ENCODE measurements at places on chromosomes 7 and 10. TPM values are rescaled to one million over a fixed set of nuclear protein-coding genes. Genes with fewer than 3 reads are reported as not detected.

DNA sequence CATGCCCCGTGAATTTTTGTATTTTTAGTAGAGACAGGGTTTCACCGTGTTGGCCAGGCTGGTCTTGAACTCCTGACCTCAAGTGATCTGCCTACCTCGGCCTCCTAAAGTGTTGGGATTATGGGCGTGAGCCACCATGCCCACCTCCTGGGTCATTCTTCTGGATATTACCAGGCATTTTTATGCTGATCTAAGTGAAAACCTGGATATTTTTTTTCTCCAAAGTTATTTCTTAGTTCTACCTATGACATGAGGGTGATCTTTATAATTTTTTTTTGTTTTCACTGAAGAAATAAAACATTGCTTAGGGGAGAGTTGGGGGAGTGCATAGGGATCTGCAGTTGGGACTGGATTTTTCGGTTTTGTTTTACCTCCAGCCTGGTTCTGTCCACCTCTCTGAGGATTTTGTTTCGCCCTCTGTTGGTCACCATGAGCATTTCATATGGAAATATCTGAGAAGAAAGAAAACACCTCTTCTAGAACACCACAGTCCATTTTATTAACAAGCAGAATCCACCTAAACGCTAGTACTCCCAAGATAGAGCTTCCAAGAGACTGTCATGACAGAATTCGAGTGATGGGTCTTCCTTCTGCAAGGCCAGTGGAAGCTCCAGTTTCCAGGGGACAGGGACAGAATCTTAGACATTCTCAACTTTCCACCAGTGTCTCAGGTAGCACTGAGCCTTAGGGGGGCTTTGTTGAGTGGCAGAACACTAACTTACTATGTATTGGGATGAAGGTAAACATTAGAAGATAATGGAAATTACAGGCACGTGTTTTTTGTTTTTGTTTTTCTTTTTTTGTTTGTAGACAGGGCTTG is 33.4 kb upstream of the AFAP1L2 start:
- H3K36me3 ChIP-seq: peaks cover 2% of the 10 kb centered on the region
- H3K4me1 ChIP-seq: no peaks in the 10 kb centered on the region
- DNase-seq: no peak
- no peaks in the 10 kb centered on the region for H3K27me3 ChIP-seq
- H3K4me3 ChIP-seq: no peak overlapping the region

GRCh38 chr7:8190119-8190895 is 71.7 kb downstream of the ICA1 start:
- no peak for DNase-seq
- no peak overlapping the region for H3K4me3 ChIP-seq
- no peaks in the 10 kb centered on the region for H3K4me1 ChIP-seq
- H3K27ac ChIP-seq: no peak overlapping the region
- H3K27me3 ChIP-seq: no peaks in the 10 kb centered on the region
- H3K36me3 ChIP-seq: no peaks in the 10 kb centered on the region

GRCh38 chr10:85946713-85947326 is 419.8 kb downstream of the GRID1 start:
- no peak for DNase-seq
- H3K27ac ChIP-seq: no peak overlapping the region
- H3K4me1 ChIP-seq: no peaks in the 10 kb centered on the region
- no peak overlapping the region for H3K4me3 ChIP-seq
- no peaks in the 10 kb centered on the region for H3K36me3 ChIP-seq

DNA sequence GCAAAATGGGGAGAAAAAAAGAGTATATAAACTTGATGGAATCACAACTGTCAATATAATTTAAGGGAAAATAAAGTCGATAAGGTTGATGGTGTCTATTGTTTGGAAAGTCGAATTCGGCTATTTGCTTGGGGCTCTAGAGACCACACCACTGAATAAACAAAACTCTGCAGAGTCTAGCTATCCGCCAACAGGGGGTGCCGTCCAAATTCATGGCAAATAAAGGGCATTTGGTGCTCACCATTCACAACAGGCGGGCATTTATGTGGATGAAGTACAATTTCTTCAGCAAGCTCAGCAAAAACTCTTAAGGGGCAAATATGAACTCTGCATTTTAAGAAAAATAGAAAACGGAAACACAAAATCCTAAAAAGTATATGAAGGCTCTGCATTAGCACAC is 23.3 kb downstream of the CD36 start:
- DNase-seq: no peak
- no peak overlapping the region for H3K4me3 ChIP-seq
- no peaks in the 10 kb centered on the region for H3K36me3 ChIP-seq
- no peak overlapping the region for H3K27ac ChIP-seq

The TUBB8 gene
- total RNA-seq: not detected

The MRLN gene
- total RNA-seq: 0.65 TPM

- no peak overlapping the region for H3K4me3 ChIP-seq
- no peak overlapping the region for H3K27ac ChIP-seq
- DNase-seq: no peak
- H3K36me3 ChIP-seq: no peaks in the 10 kb centered on the region
- H3K4me1 ChIP-seq: no peaks in the 10 kb centered on the region
Observed at GRCh38 chr7:133196856-133197612, 55.8 kb upstream of the EXOC4 start.

DNA sequence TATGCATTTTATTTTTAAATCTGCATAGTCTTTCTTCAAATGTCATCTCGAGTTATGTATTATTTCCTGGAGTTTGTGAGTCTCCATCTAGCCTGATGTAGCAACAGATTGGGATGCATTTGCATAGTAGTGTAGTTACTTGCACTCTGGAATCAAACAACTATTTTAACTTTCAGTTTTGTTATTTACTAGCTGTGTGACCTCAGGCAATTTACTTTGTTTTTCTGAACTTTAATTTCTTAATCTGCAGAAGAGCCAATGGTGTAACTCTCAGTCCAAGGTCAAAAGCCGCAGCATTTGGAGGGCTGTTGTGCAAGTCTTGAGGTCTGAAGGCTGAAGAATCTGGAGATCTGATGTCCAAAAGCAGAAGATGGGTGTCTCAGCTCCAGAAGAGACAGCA is 175.8 kb upstream of the SORCS1 start:
- no peaks in the 10 kb centered on the region for H3K36me3 ChIP-seq
- H3K4me3 ChIP-seq: no peak overlapping the region
- no peaks in the 10 kb centered on the region for H3K4me1 ChIP-seq
- DNase-seq: no peak

GRCh38 chr7:47323904-47324303 is 258.0 kb downstream of the TNS3 start:
- H3K36me3 ChIP-seq: no peaks in the 10 kb centered on the region
- no peaks in the 10 kb centered on the region for H3K4me1 ChIP-seq
- H3K27me3 ChIP-seq: no peaks in the 10 kb centered on the region
- H3K27ac ChIP-seq: no peak overlapping the region

DNA sequence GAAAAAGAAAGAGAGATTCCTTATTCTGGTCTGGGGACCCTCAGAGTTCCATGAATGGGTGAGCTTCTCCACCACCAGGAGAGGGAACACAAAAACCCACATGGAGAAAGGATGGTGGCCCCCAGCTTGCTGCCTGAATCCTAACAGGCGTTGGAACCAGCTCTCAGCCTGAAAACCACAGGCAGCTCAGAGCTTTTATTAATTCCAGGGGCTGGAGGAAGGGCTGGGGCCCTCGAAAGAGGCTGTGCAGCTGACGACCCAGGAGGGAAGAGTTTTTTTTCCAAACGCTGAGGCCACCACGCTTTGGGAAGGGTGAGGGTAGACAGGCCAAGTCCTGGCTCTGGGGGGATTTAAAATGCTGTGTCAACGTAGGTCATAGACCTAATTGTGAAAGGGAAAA is 10.8 kb upstream of the ELN start:
- H3K27me3 ChIP-seq: no peaks in the 10 kb centered on the region
- no peak overlapping the region for H3K4me3 ChIP-seq
- H3K27ac ChIP-seq: no peak overlapping the region
- no peak for DNase-seq
- H3K36me3 ChIP-seq: no peaks in the 10 kb centered on the region
- peaks cover 4% of the 10 kb centered on the region for H3K4me1 ChIP-seq

The PON1 gene
- not detected for total RNA-seq

The SAMD9L gene
- 23.1 TPM for total RNA-seq

DNA sequence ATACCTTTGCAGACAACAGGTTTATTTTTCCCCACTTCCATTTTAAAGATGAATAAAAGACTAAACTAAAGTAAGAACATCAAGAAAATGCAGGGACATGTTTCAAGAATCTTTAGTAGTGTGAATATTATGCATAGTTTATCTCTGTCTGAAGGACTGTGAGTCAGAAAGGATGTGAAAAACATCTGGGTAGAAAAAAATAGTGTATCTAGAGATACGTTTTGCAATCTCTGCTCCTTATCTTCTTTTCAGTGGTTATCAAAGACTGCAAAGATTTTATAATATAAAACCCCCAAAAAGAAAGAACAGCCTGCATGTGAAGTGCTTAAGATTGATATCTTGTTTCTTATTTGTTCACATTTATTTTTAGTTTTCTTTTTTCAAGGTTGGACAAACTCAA is 101.9 kb upstream of the ARHGAP21 start:
- H3K27ac ChIP-seq: no peak overlapping the region
- no peaks in the 10 kb centered on the region for H3K36me3 ChIP-seq
- DNase-seq: no peak
- no peak overlapping the region for H3K4me3 ChIP-seq
- H3K4me1 ChIP-seq: no peaks in the 10 kb centered on the region

- H3K36me3 ChIP-seq: no peaks in the 10 kb centered on the region
- H3K4me3 ChIP-seq: no peak overlapping the region
- H3K27me3 ChIP-seq: no peaks in the 10 kb centered on the region
- H3K27ac ChIP-seq: no peak overlapping the region
- no peaks in the 10 kb centered on the region for H3K4me1 ChIP-seq
Observed at GRCh38 chr7:142569851-142570250, 179.4 kb upstream of the PRSS1 start.

The UCN3 gene
- total RNA-seq: not detected

GRCh38 chr10:93977442-93977841 is 16.3 kb upstream of the PLCE1 start:
- no peaks in the 10 kb centered on the region for H3K4me1 ChIP-seq
- H3K27ac ChIP-seq: no peak overlapping the region
- no peak overlapping the region for H3K4me3 ChIP-seq
- H3K36me3 ChIP-seq: no peaks in the 10 kb centered on the region
- no peak for DNase-seq
- no peaks in the 10 kb centered on the region for H3K27me3 ChIP-seq

The STOX1 gene
- 0.27 TPM for total RNA-seq

All from aorta (tissue), 5 donors.